ENCODE measurements at places on chromosomes 6 and 20.

GRCh38 chr6:145651988-145652387 lies 83.3 kb downstream of the EPM2A start:
- no peak for DNase-seq

DNA sequence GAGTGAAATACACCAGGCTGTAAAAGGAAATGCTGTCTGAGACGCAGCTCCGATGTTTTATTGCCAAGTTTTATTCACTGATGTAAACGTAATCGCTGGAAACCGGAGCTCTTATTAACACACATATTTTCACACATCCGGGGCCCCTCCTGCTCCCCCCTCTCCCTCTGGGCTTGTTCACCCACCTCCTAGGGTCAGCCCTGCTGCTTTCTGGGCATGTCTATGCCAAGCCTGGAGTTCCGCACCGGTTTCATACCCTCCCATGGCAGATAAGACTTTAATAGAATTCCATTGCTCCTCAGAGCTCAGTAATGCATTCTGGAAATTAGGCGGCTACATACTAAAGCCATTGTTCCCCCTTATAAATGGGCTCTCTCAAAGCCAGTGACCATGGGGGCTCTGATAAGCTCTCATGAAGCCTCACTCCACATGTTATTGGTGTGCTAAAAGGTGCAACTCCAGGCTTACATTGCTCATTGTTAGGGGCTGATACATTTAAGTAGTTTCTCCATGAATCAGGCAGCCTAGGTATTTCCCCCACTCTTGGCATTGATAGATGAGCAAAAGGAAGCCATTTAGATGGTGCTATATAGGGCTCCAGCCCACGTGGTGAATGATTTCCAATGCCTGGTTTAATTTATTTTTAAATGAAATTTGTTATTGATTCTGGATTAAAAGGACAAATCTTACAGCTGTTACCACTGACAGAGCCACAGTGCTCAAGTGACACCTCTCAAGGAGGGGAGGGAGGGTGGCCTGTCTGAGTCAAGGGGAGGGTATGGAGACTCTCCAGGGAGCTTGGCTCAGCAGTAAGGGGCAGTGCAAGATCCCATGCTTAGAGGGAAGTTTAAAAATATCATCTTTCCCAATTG lies 4.5 kb upstream of the VSTM2L start:
- DNase-seq: no peak

DNA sequence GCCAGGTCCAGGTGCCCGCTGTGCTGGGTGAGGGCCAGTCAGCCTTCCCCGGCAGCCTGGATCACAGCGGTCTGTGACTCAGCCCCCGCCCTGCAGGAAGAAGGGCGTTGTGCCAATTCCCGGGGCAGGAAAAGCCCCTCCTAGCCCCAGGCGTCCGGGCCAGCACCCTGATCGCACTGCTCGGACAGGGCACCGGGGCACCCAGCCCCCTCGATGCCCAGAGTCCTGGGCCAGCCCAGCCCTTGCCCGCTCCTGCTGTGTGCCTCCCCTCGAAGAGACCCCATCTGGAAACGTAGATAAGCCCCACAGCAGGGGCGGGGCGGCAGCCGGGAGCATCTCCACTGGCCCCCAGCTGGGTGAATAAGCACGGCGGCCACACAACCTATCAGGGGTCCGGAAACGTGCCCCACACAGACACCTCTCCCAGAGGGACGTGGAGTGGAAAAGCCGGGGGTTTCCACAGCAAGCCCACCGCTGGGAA lies 9.9 kb downstream of the LAMA5 start:
- no peak for DNase-seq

GRCh38 chr6:44219053-44219814 lies 2.5 kb downstream of the MYMX start:
- DNase-seq: peak; percentile 95

DNA sequence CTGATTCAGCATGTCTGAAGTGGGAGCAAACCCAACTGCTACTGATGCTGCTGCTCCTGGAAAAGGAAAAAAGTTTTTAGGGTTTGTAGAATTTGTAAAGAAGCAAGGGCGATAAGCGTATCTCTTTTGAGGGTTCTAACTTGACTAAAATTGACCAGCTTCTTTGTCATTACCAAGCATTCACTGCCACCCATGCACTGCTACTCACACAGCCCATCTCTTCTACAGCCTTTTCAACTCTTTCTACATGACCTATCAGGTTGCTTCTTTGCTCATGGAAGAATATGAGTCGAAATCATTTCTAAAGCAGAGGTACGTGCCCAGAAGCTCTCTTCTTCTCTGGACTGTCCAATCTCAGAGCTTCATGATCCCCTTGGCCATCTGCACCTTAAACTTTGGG lies 570.9 kb downstream of the EPHA7 start:
- DNase-seq: no peak

DNA sequence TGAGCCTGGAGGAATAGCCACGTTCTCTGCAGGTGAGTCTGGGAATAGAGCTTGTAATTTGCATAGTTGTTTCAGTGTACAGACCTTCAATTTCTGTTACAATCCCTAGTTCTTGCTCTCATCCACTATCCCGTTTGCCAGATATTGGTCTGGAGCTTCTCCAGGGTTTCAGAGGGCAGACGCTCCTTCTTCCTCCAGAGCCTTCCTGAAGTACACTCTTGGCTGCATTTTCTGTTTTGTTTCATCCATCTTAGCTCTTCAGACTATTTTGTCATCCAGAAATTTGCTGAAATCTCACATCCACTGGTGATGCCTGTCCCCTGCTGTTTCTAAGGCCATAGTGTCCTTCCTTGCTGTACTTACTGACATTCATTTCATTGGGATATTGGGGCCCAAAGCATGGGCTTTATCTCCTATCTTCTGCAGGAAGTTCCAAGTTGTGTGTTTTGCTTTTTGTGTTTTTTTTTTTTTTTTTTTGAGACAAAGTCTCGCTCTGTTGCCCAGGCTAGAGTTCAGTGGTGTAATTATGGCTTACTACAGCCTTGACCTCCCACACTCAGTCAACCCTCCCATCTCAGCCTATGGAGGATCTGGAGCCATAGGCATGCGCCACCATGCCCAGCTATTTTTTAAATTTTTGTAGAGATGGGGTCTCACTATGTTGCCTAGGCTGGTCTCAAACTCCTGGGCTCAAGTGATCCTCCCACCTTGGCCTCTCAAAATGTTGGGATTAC lies 18.7 kb downstream of the CDS2 start:
- no peak for DNase-seq

Data from posterior vena cava (tissue), 2 donors.